ENCODE measurements at places on chromosomes 13 and 19.
A peak's percentile ranks its signal among the peaks of the same experiment; 100 is the strongest.

DNA sequence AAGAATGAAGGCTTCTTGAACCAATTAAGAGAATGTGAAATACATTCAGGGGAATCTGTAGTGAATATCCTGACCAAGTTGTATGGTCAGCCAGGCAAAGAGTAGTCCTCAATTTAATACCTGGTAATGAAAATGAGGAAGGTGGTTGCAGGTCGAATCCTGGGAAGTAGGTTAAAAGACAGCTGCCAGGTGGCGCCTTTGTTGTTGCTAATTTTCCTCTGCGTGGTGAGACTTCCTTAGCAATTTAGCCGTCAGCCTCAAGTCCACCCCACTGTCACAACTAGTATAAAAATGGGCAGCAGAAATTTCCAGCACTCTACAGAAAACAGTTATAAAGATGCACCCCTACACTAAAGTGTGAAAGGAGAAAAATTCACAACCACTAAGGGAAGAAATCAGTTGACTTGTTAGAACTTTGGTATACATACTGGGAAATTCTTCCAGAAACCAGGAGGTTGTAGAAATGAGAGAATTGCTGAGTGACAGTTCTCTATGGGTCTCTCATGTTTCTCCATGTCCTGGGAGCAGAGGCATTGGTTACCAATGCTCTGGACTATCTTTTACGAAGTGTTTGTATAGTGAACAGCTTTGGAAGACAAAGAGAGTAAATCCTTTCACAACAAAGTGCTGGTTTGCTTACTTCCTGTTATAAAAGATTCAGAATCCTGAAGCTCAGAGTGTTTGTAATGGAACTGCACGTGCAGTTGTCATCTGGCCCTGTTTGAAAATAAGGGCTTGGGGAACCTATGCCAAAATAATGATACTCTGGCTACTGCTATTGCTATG is 235.9 kb downstream of the NHLRC3 start:
- DNase-seq, result no peak

DNA sequence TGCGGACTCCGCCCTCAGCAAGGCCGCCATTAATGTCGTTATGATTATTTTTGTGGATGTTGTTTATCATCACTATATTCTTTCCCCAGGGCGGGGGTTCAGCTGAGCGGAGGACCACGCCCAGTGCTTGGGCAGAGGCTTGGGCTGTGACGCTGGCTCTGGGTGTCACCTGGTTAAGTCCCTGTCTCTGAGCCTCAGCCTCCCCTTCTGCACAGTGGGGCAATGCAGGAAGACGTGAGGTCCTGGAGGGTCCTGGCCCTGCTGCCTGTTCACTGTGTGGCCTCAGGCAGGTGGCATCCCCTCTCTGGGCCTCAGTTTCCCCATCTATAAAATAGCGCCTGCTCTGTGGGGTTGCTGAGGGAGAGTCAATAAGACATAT is 32.5 kb downstream of the NFIC start:
- no peak for DNase-seq

DNA sequence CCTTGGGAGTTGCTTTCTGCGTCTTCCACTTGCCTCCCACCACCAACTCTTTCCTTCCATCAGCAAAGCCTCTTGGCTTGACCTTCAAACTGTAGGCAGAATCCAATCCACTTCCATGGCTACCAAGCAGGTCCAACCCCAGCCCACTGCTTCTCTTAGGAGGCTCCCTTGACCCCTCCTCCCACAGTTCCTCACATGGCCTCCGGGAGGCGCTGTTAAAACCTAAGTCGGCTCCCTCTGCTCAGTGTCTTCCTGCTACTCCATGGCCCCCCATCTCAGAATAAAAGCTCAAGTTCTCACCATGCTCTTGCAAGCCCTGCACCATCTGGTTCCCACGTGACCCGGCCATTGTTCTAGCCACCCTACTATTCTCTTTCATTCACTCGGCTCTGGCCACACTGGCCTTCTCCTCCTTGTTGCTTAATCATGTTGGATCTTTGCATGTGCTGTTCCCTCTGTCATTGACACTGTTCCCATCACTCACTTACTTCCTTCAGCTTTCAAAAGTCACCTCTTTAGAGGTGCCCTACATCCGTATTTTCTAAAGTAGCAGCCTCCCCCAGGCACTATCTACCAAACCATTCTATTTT is 7.5 kb downstream of the IZUMO2 start:
- DNase-seq, result no peak

- no peak for DNase-seq
Measured at GRCh38 chr13:93635616-93636032, 409.0 kb downstream of the GPC6 start.

- DNase-seq, result no peak
Measured at GRCh38 chr13:28346154-28346553, 148.8 kb downstream of the FLT1 start.

DNA sequence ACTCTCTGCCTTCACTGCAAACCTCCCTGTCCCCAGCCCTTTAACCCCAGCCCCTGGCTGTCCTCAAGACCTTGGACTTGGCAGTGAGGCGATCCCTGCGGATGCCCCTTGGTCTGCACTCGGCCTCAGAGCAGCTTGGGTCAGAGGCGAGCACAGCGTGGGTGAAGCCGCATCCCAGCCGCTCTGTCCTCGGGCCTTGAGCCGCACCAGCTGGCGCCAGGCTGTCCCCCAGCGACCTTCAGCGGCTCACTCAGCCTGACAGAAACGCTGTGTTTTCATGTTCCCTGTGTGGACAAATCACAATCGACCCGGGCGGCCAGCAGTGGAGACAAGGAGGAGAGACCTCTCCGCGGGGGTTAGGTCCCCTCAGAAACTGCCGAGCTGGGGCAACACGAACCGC is 52.0 kb downstream of the GNG7 start:
- DNase-seq, result no peak

- peak; percentile 77 for DNase-seq
Measured at GRCh38 chr19:10505583-10506229, 2.5 kb upstream of the KEAP1 start.

GRCh38 chr13:70415136-70415535 is 306.9 kb upstream of the KLHL1 start:
- DNase-seq, result no peak

DNA sequence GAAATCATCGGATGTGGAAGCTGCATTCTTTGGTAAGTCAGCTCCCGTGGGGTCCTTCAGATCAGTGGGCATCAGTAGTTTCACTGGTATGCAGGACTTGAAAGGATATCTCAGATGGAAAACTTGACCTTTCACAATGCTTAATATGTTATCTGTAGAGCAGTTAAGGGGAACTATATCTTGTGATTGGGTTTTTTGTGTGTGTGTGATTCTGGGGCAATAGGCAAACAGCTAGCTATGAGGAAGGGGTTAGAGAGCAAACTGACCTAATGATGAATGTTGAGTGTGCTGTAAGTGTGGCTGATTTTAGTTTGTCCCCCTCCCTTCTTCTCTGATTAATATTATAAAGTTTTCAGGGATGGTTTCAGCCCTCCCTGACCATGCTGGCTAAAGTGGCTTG is 53.3 kb downstream of the ACSBG2 start:
- DNase-seq, result no peak

DNA sequence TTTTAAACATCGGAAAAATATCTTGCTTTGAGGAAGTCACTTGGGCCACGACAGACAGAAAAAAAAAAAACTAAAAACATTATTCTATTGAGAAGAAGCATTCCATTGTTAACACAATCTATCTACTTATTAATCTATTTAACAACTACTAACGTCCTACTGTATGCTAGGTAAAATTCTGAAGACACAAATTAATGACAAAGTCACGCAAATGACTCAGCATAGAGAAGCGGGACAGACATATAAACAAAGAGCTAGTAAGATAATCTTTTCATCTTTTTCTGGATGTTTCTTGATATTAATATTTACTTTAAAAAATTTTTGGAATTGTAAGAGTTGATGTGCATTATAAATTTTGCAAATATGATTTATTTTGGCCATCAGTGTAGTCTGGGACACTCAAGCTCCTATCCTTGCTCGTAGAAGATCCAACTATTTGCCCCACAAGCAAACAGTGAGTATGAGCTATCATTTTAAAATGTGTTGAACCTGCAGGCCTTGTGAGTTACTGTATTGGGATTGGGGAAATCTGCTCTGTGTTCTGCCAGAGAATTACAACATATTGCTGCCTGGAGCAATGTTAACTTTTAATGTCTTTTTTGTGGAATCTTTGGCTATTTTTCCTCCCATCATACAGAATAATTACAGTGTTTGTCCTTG is 109.1 kb downstream of the PCDH9 start:
- no peak for DNase-seq

- no peak for DNase-seq
Measured at GRCh38 chr19:9961103-9961502, 24.8 kb upstream of the OLFM2 start.

- no peak for DNase-seq
Measured at GRCh38 chr19:939922-940321, 14.1 kb downstream of the ARID3A start.

DNA sequence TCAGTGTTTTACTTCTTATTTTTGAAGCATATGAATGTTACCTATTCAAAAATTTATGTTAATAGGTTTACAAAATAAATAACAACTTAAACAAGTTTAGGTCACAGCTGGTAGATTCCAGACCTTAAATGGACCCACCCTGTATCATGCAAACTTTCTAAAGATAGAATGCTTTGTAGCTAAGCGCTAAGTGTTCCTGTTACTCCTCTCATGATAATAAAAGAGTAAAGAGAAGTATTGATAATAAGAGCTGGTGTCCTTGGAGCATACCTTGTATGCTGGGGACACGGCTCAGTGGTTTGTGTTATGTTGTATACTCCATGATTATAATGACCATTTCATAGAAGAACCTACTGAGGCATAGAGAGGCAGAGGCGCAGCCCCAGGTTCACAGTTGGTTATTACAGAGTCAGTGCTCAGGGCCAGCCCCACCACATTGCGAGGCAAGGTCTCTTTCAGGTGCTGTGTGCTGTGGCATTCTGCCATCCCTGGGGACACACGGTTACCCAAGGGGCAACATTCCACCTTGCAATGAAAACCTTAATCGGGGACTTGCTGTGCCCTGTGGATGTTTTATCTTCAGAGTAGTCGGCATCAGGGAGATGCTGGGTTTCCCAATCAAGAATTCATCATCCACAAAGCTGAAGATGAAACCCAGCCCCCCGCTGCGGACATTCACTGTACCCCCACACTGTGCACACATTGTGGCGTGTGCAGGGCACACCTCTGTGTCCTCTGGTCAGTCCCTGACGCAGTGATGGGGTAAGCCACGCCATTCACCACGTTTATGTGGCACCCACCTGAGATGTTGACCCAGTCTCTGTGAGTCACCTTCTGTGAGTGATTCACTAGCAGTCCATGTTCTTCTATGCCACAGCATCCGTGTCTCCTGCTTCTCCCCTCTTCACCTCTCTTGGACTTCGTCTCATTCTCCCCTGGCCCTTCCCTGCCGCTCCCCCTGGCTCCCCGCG is 186.7 kb downstream of the COL4A1 start:
- no peak for DNase-seq

DNA sequence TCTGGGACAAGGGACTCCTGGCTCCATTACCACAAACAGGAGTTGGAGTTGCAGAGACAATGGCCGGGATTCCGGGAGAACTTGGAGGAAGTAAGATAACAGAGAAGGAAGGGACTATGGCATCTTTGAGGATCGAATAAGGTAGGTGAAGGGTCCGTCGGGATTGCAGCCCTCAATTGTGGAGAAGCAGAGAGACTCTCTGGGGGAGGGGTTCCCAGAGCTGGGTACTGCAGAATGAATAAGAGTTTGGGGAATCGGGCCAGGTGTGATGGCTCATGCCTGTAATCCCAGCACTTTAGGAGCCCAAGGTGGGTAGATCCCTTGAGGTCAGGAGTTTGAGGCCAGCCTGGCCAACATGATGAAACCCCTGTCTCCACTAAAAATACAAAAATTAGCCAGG is 3.8 kb downstream of the BST2 start:
- DNase-seq, result no peak

GRCh38 chr13:59625111-59625510 is 538.6 kb downstream of the DIAPH3 start:
- no peak for DNase-seq

DNA sequence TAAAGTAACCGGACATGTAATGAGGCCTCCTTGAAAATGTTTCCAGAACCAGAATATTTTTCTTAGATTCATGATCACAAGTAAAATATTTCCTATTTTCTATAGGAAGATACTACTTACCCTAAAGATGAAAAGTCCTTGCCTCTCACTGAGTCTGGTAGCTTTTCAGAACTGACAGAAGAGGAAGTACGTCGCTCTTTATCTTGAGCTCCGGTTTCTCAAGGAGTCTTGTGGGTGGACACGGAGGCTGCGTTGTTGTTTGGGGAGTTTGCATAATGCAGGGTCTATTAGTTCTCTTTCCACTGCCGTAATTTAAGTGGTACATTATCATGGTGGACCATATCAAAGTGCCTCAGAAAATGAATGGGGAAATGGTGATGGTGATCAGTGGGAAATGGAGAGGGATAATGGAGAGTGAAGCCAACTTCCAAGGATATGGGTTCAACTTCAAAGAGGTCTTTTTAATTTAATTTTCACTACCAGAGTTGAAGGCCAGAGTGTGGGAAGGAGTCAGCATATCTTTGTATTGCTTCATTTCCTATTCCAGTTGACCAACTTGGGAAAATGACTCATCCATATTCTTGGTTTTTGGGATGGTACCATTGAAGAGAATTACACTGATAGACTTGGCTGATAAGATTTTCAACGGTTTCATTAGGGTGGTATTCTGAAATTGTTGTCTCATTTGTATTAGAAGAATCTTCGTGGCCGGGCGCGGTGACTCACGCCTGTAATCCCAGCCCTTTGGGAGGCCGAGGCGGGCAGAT is 23.4 kb downstream of the MBD3L2B start:
- no peak for DNase-seq

DNA sequence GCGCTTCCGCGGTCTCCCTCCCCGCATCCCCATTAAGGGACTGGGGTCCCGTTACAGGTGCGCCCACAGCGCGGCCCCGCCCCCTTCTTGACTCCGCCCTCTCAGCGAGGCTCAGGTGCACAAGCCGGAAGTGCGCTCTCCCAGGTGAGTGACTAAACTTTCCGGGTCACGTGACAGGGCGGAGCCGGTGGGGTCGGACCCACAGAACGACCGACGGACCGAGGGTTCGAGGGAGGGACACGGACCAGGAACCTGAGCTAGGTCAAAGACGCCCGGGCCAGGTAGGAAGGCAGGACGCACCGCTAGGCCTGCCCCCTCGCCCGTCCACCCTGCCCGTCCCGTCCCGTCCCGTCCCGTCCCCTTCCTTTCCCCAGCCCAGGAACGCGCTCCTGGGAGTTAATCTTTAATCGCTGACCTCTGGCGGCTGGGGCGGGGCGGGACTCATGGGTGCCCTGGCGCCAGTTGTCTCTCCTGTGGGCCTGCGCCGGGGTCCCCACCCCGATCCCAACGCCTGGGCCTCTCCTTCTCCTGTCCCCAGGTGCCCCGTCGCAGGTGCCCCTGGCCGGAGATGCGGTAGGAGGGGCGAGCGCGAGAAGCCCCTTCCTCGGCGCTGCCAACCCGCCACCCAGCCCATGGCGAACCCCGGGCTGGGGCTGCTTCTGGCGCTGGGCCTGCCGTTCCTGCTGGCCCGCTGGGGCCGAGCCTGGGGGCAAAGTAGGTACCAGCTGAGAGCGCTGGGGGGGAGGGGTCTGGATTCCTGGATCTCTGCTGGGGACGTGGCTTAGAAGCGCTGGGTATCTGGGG is at the start of gene CRB3:
Gene CRB3, plus strand, starts transcription at position 202 of the 804 bp plus-strand sequence. Its CDS starts 431 bp downstream, at position 633.
- DNase-seq, result peak; percentile 44

GRCh38 chr13:77807431-77808135 is 110.1 kb downstream of the SLAIN1 start:
- DNase-seq, result no peak

Data from CD4-positive, CD25-positive, alpha-beta regulatory T cell (primary cell).